NCI-H187 (cell line): ENCODE measurements at places on chromosomes 6 and 20.

DNA sequence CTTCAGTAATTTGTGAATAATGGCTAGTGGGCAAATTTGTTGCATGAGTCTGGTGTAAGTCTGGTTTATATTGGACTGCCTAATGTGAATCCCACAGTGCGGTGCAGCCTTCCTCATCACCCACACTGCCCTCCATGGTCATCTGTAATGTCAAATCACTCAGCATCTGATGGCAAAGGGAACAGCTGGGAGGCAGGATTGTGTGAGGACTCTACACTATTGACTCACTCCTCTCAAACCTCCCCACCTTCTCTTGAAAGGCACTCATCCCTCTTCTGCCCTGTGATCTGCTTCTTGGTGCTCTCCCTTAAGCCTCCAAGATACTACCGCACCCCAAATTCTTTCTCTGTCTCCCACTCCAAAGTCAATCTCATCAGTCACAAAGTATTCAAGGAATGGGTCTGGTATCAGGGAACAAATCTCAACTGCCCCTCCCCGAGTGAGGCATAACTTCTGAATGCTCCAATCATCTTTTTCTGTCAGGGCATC is 146.0 kb upstream of the BEND6 start:
- DNase-seq, result no peak

GRCh38 chr6:39087197-39087596 is 27.8 kb downstream of the SAYSD1 start:
- DNase-seq, result no peak

- no peak for DNase-seq
These were observed 224.2 kb downstream of the CLIC5 start for GRCh38 chr6:45791211-45792168.

DNA sequence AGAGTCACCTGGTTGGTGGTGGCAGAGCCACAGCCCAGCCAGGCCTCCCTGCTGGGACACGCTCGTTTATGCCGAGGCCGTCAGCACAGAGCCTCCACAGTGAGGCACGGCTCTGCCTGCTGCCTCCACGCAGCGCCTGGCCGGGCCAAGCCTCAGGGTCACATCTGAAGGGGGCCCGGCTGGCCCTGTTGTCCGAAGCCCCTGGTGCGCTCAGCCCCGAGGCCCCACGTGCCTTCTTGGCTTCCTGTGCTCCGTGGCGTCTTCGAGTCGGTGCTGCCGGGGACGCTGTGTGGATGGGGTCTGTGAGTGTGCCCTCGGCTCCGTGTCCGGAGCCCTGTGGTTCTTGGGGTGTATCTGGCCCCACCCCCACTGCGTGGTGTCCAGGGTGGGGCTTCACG is 10.4 kb upstream of the TNFRSF6B start:
- DNase-seq, result no peak

DNA sequence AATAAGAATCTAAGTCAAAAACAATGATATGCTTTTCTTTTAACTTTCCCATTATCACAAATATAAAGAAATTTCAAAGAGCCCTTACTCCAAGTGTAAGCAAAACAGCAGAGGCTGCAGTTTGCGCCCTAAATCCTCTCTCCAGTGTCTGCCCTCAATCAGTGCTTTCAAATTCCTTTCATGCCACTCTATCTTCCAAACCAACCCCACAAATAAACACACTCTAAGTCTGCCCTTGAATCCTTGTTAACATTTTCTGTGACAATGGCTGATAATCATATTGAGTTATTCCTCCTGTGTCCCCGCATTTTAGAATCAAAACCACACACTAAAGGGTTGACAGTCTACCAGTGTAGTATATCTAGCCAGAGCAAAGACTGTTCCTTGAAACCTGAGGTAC is 317.9 kb upstream of the MARCKS start:
- DNase-seq, result no peak

GRCh38 chr6:14807971-14808370 is 437.9 kb upstream of the JARID2 start:
- no peak for DNase-seq

DNA sequence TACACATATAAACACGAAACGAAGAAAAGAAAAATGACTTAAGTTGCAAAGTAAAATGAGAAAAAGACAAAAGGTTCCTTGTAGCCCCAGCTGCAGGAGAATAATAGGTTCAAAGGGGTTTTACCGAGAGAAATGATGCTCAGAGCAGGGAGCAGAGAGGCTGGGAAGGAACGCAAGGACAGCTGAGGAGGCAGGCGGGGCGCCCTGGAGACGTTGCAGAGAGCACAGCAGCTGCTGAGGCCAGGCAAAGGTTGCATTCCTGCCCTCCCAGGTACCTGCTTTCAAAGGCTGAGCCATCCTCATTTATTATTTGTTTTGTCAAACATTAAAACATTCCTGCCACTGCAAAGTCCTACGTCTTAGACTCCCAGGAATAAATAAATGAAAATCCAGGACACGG is 16.2 kb upstream of the VAPB start:
- no peak for DNase-seq

GRCh38 chr6:135085700-135086413 is 31.2 kb upstream of the HBS1L start:
- DNase-seq, result no peak

DNA sequence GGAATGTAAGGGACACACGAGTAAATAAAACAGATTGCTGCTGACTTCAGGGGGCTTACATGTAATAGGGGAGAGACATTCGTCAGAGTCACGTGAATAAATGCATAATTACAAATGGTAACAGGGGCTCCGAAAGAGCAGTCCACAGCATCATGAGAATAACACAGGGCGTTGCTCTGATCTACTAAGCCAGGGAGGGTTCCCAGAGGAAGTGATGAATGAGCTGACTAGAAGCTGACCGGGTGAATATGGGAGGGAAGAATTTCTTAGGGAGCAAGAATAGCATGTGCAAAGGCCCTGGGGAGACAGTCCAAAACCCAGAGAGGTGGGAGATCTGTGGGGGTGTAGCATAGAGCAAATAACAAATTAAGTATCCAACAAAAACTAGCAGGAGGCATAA is 2.4 kb downstream of the BPI start:
- DNase-seq, result no peak

DNA sequence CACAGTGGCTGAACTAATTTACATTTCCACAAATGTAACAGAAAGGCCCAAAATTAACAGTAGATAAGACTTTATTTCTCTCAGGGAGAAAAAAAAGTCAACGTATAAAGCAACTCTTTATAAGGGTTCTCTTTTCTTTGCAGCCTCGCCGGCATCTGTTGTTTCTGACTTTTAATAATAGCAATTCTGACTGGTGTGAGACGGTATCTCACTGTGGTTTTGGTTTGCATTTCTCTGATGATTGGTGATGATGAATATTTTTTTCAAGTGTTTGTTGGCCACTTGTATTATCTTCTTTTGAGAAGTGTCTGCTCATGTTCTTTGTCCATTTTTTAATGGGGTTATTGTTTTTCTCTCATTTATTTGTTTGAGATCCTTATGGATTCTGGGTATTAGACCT is 27.2 kb upstream of the FKBP1A start:
- DNase-seq, result no peak

- no peak for DNase-seq
These were observed 534 bp downstream of the KIAA1755 start for GRCh38 chr20:38260025-38260377.

DNA sequence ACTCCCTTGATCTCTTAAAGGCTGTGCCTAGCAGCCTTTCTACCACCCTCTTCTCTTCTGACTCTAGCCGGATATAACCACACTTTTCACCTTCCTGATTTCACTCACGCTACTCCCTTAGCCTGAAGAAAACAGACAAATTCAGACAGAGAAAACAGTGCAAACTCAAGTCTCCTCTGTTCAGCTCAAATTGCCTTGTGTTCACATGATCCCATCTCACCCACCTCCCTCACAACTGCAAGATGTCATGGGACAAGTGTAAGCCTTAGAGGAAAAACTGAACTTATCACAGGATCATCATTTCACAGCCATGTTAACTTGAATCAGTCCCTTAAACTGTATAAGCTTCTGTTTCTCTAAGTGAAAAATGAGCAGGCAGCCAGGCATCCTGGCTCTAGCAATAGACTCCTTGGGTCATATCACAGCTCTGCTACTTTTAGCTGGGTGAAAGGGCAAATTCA is 66.5 kb upstream of the TENT5A start:
- DNase-seq, result no peak

- no peak for DNase-seq
These were observed 515.5 kb upstream of the NOX3 start for GRCh38 chr6:155970876-155971708.

DNA sequence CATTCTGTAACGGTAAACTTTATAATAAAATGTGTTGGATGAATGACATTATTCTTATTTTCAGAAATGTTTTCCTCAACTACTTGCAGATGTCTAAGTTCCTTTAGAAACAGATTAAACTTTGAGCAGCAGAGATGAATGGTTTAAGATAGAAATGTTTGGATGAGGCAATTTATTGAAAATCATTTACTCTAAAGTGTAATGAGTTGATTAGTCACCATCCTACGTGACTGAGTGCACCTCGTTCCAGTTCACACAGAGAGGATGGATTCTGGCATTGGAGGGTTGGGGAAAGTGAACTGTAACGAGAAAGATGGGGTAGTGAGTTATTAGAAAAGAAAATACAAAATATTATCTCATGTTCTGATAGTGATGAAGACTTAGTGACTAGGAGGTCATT is 28.7 kb downstream of the SMPDL3A start:
- DNase-seq, result no peak

DNA sequence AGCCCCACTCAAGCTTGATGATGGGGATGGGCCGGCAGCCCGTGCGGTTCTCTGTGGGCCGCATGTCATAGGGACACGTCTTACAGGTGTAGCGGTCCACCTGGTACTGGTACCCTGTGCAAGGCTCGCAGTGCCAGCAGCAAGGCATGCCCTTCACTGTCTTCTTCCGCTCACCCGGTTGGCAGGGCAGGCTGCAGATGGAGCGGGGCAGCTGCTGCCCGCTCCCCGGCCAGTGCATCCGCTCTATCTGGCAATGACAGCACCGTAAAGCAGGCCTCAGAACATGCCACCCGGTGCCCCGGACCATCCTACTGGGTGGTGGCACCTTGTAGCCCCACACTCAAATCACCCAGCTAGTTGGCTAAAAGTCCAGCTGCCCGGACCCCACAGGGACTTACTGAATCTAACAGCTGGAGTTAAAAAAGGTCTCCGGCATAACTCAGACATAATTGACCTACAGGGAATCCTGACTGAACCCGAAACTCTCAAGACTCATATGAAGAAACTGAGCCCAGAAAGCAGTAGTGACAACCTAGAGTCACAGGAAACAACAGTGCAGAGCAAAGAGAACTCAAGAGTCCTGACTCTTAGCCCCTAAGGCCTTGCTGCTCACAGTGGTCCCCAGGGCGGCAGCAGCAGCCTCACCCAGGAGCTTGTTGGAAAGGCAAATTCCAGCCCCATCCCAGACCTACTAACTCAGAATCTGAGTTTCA is 109.4 kb downstream of the GRM4 start:
- DNase-seq, result no peak

DNA sequence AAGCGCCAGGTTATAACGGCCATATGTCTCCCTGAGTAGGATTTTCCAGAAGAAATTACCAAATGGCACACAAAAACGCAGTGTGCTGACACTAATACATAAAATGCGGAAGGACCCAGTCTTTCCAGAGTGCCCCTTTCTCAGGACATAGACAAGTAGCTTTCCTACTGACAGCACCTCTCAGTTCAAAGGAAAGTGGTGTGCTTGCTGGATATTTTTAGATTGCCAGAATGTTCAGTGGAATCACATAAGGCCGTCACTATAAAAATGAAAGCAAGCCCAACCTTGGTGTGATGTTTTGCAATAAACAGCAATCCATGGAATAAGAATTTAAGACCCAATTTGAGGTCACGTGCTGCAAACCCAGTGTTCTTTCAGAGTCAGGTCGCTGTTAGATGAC is 135.5 kb upstream of the AGPAT4 start:
- DNase-seq, result no peak

- no peak for DNase-seq
These were observed 124.1 kb downstream of the CBLN4 start for GRCh38 chr20:55881204-55881603.

DNA sequence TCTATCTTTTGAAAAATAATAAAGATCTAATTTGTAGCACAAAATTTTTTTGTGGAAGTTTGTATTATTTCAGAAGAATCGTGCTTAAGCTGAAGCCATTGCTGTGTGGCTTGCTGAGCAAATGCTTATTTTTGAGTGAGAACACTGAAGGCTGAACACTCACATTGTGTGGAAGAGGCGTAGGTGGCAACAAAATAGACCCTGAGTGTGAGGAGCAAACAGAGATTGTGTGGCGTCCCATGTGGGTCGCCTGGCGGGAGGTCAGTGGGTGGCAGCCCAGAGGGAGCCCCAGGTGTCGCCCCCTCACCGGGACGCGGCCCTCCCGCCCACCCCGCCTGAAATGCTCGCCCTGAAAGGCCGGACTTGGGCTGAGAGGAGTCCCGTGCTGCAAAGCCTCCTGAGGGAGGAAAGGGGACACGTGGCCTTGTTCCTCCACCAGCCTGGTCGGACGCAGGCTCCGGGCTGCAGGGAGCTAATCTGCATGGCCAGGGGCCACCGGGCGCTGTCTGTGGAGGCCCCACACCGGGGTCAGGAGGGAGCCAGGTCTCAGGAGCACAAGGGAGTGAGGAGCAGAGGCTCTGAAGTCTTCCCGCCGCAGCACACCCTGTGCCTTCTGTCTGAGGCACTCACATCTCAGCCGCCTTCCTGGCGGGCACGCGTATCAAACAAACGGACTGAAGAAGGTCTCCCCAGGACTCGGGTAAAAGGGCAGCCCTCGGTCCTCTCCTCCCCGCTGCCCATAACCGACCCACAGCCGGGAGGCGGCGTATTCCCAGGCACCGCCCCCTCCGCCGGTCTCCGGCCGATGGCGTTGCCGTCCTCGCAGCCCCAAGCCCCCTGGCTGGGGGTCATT is 15.9 kb downstream of the DDO start:
- DNase-seq, result no peak

- DNase-seq, result no peak
These were observed 15.3 kb upstream of the SMLR1 start for GRCh38 chr6:130811932-130812331.

- DNase-seq, result no peak
These were observed 232.6 kb downstream of the TMEM242 start for GRCh38 chr6:157090736-157091135.

- DNase-seq, result no peak
These were observed 7.9 kb upstream of the CDK19 start for GRCh38 chr6:110823146-110823545.

GRCh38 chr6:47071681-47072080 is 29.5 kb upstream of the ADGRF1 start:
- DNase-seq, result no peak

DNA sequence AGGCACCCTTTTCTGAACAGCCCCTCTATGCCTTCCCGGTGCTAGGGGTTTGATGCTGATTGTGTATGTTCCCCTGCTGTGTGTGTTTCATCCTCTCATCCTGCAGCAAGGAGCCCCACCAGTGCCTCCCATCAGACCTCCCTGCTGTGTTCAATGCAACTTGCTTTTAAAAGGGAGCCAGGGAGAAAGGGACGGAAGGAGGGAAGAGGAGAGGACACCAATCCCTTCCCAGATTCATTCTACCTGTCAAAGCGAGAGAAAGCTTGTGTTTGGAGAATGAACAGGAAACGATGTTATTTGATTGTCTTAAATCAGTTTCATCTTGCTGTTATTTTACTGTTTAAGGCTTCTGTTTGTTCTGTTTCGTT is 259.2 kb downstream of the ADGB start:
- no peak for DNase-seq

GRCh38 chr6:20349225-20349624 is 52.5 kb upstream of the E2F3 start:
- no peak for DNase-seq

- DNase-seq, result no peak
These were observed 312.7 kb downstream of the LAMA2 start for GRCh38 chr6:129195643-129196042.

GRCh38 chr20:62208795-62209755 is 11.0 kb downstream of the HRH3 start:
- DNase-seq, result no peak
